Thymus (tissue), 14 donors: ENCODE measurements at places on chromosomes 13 and 19. TPM values are rescaled to one million over a fixed set of nuclear protein-coding genes. Genes with fewer than 3 reads are reported as not detected.

CD70 gene
- 11.1 TPM for polyA plus RNA-seq

ERICH6B gene
- not detected for polyA plus RNA-seq

CLDND2 gene
- polyA plus RNA-seq: 2.1 TPM

MEF2B gene
- 2.1 TPM for polyA plus RNA-seq

SHISA7 gene
- polyA plus RNA-seq: 0.11 TPM

MVB12A gene
- polyA plus RNA-seq: 56.8 TPM

PLK5 gene
- 0.25 TPM for polyA plus RNA-seq

GNG7 gene
- 4.2 TPM for polyA plus RNA-seq

LGI4 gene
- 9.8 TPM for polyA plus RNA-seq

NFIX gene
- polyA plus RNA-seq: 10.5 TPM

NOP53 gene
- 621 TPM for polyA plus RNA-seq
